Stimulated activated naive CD4-positive, alpha-beta T cell (primary cell): ENCODE measurements at places on chromosomes 7 and 10.

- DNase-seq = no peak
Measured at GRCh38 chr7:32020551-32021159, 49.6 kb downstream of the PDE1C start.

DNA sequence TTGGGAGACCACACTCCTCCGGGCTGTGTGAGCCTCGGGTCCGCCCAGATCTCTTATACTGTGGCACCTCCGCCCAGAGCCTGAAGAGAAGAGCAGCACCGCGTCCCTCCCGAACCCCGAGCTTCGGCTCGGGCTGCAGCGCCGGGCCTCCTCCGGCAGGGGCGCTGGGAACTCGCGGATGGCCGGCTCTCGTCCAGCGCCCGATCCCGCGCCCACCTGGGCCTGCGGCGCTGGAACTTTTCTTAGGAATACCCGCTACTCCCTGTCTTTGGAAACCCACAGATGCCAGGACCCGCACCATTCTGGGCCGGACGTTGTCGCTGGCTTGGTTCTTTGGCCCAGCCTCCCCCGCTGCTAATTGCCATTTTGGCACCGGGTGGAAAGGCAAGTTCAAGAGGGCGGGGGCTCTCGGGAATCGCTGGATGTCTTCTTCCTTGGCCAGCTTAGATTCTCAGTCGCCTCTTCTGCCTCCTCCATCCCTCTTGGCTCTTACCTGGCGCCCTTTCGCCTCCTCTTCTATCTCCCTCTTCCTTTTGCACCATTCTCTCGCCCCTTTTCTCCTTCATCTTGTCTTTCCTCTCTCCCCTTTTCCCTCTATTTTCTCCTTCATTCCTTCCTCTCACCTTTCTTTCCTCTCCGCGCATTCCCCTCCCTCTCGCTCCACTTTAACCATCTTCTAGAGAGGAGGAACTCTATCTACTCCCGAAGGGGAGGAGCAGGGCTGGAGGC lies 2.1 kb upstream of the SORCS3 start:
- DNase-seq = no peak

- no peak for DNase-seq
Measured at GRCh38 chr10:12689893-12690292, 311.6 kb downstream of the CCDC3 start.

DNA sequence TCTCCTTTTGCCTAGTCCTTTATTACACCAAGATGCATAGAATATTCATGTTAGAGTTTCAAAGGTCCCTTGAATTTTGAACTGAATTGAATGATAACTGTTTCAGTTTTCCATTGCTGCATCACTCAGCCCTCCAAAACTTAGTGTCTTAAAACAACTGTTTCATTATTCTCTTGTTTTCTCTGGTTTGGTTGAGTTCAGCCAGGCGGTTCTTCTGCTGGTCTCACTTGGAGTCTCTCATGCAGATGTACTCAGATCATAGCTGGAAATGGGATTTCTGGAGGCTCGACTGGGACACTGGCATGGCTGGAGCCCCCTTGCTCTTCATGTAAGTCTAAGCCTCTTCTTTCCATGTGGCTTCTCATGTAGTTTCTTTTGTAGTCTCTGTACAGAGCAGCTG lies 107.2 kb upstream of the MKI67 start:
- no peak for DNase-seq

DNA sequence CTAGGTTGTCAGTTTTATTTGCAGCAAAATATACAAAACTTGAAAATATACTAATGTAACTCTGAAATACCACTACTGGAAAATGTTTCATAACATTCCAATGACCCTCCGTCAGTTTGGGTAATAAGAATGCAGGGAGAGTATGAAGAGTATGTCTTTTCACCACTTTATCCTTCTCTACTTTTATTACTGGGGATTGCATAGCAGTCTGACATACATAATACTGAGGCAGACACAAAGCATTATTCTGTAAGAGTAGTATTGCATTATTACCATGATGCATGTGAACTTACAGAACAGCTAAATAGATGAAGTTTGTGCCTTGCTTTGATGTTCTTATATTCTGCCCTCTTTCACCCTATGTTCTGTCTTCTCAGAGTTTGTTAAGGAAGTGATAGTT lies 151.8 kb upstream of the TPK1 start:
- DNase-seq = no peak

DNA sequence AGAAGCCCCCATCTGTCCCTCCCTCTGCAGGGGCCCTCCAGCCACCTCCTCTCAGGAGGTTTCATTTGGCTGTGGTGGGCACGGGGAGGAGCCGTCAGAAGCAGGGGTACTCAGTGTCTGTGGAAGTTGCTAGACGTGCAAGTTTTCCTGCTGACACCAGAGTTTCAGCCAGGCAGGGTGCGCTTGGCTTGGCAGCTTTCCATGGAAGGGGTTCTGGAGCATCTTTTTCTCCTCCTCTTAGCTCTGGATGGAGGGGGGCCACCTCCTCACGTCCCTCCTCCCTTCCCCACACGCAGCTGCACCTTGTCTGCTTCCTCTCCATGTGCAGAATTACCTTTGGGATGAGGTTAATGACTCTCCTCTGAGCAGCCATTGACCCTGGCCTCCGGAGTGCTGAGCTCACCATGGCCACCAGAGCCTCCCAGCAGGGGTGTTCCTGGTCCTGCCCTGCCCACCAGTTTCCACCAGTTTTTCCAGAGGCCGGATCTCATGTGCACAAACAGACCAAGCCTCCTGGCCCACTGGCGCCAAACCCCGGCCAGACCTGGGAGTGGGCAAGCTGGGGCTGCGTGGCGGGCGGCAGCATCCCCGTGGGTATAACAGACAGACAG lies 579.8 kb upstream of the FOXK1 start:
- no peak for DNase-seq

GRCh38 chr7:23136216-23136615 lies 30.6 kb downstream of the KLHL7 start:
- DNase-seq = no peak
